ENCODE measurements at places on chromosomes 4 and X. TPM values are rescaled to one million over a fixed set of nuclear protein-coding genes. Genes with fewer than 3 reads are reported as not detected.

GRCh38 chr4:8939840-8940742 lies 68.5 kb upstream of the HMX1 start:
- no peaks in the 10 kb centered on the region for H3K27me3 ChIP-seq
- no peak overlapping the region for H3K4me3 ChIP-seq
- H3K36me3 ChIP-seq = no peaks in the 10 kb centered on the region
- no peak overlapping the region for H3K27ac ChIP-seq
- H3K4me1 ChIP-seq = no peaks in the 10 kb centered on the region
- no peak for DNase-seq

- no peaks in the 10 kb centered on the region for H3K4me1 ChIP-seq
- H3K36me3 ChIP-seq = no peaks in the 10 kb centered on the region
- no peak for DNase-seq
- H3K4me3 ChIP-seq = no peak overlapping the region
These were observed 232.8 kb upstream of the HDX start for GRCh38 chrX:84735025-84735424.

- H3K27ac ChIP-seq = no peak overlapping the region
- no peak for DNase-seq
- H3K36me3 ChIP-seq = no peaks in the 10 kb centered on the region
These were observed 290.2 kb downstream of the CAMK2D start for GRCh38 chr4:113471146-113471860.

The PLS3 gene
- 162 TPM for total RNA-seq

GRCh38 chr4:71201817-71202576 lies 136.8 kb upstream of the SLC4A4 start:
- H3K27me3 ChIP-seq = no peaks in the 10 kb centered on the region
- H3K27ac ChIP-seq = no peak overlapping the region
- no peak overlapping the region for H3K4me3 ChIP-seq
- no peaks in the 10 kb centered on the region for H3K36me3 ChIP-seq

The TMPRSS11F gene
- total RNA-seq = not detected

GRCh38 chrX:68927178-68927577 lies 98.4 kb downstream of the EFNB1 start:
- no peak for DNase-seq
- no peak overlapping the region for H3K27ac ChIP-seq
- H3K4me1 ChIP-seq = no peaks in the 10 kb centered on the region
- H3K4me3 ChIP-seq = no peak overlapping the region
- H3K36me3 ChIP-seq = no peaks in the 10 kb centered on the region

DNA sequence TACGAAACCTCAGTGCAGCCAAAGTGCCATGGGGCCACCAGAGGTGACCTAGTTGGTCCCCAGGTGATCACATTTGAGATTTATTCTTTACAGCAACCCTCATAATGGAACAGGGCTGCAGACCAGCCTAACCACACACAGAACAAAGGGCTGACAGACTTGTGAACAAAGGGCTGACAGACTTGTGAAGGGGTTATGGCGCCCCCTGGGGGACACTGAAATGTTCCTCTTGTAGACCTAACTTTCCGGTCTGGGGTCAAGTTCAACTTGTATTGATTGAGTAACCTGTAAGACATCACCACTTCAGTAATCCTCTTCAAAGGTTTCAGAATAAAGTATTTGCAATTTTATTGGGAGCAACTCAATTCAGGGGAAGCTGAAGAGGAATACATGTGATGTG lies 175.9 kb upstream of the RPS6KA3 start:
- peak; percentile 88 for DNase-seq
- H3K36me3 ChIP-seq = no peaks in the 10 kb centered on the region
- H3K27me3 ChIP-seq = no peaks in the 10 kb centered on the region
- H3K4me3 ChIP-seq = no peak overlapping the region
- H3K27ac ChIP-seq = no peak overlapping the region

The TRIM61 gene
- total RNA-seq = 0.44 TPM
